NCI-H748 treated with DMSO at 0.1 percent for 48 hours (cell line): ENCODE measurements at places on chromosomes 2 and 18.

- DNase-seq: no peak
Measured at GRCh38 chr2:202604699-202605098, 30.1 kb upstream of the FAM117B start.

GRCh38 chr18:53780666-53781065 is 443.8 kb downstream of the MBD2 start:
- no peak for DNase-seq

- DNase-seq: no peak
Measured at GRCh38 chr18:75797046-75797445, 369.5 kb upstream of the SMIM21 start.

GRCh38 chr18:59535055-59535454 is 162.2 kb downstream of the CCBE1 start:
- no peak for DNase-seq

DNA sequence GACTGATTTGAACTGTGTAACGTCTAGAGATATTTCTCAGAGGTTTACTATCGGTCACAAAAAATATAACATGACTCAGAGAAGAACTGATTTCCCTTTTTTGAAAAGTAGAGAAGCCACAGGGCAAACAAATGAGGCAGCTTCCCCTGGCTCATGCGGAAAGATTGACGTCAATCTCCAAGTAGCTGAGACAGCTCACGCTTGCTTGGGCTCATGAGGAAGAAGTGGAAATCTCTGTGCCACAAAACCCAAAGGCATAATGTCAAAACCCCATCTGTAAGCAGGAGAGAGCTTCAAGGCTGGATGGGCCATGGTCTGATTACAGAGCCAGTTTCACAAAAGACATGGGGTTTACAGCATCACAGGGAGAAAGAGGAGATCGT is 188.1 kb downstream of the ARL4C start:
- DNase-seq: no peak

- no peak for DNase-seq
Measured at GRCh38 chr2:29189052-29189451, 73.8 kb downstream of the CLIP4 start.

DNA sequence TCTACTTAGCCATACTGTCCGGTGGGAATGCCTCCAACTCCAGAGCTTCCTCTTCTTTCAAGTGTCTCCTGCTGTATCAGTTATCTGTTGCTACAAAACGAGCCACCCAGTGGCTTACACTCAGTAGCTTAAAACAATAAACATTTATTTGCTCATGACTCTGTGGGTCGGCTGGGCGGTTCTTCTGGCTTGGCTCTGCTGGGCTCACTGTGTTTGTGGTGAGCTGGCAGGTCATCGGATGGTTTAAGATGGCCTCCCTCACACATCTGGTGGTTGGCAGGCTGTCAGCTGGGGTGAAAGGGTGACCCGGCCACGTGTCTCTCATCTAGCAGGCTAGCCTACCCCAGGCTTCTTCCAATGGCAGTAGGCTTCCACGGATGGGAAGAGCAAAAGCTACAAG is 122.4 kb upstream of the SLC1A4 start:
- DNase-seq: no peak

GRCh38 chr2:203909261-203909967 is 27.1 kb upstream of the ICOS start:
- DNase-seq: peak; percentile 30

GRCh38 chr2:111927723-111928122 is 29.3 kb downstream of the MERTK start:
- DNase-seq: no peak

DNA sequence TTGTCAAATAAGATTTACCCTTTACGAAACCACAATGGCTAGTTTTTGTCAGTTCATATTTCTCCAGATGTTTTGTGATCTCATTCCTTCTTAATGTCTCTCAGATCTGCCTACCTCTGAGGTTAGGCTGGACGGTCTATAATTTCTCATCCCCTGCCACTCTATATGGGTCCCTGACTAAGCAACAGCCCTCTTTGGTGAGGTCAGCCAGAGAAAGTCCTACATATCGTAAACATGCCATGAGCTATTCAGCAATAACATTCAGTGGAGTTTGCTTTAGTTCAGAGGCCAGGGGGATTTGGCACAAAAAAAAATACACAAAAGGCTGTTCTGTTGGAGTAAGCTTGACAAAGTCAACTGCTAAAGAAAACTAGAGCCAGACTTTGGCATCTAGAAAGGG is 192.1 kb upstream of the NCKAP5 start:
- DNase-seq: no peak

DNA sequence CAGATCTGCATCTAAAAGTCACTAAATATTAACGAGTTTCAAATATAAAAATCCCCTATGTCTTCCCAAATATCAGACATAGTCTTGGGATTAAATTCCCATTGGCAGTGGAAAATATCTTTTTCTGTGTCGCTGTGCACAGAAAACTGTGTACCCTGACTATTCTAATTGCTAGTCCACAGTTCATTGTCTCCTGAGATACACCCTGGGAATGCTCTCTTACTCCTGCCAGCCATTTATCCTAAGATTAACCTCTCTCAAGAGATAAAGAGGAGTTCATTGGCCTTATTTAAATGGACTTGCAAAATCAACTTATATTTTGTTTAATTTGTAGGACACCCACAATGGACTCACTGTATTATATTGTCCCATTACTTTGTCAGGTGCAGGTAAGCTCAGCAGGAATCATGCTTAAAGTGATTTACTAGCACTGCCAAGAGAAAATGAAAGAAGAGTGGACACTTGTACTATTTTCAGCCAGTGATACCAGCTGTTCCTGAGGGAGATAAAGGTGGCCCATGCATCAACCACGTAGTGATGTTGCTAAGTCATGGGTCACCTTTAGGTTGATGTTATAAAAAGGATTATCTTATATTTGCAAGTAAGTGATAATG is 553.8 kb downstream of the PIK3C3 start:
- peak; percentile 62 for DNase-seq

DNA sequence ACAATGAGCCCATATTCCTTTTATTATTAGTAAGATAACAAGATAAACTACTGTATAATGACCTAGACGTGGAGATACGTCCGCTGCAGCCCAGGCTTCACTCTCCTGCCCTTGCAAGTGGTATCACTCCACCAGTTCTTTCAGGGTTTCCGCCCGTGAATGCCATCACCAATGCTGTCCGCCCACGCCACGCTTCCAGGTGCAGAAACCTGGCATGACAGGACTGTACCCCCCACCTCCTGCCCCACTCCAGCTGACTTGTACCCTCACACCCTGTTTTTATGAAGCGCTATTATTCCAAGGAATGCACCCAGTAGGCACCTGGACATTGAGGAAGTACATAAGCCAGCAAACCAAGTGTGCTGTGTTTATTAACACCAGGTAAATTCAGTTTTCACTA is 79.8 kb downstream of the MYT1L start:
- no peak for DNase-seq

- DNase-seq: no peak
Measured at GRCh38 chr2:241665731-241666440, 20.7 kb downstream of the DTYMK start.

- DNase-seq: no peak
Measured at GRCh38 chr2:190504912-190505311, 29.6 kb downstream of the NEMP2 start.

- DNase-seq: peak; percentile 39
Measured at GRCh38 chr2:198314559-198315153, 510.3 kb downstream of the PLCL1 start.

- DNase-seq: no peak
Measured at GRCh38 chr2:62800618-62801017, 95.1 kb downstream of the EHBP1 start.

DNA sequence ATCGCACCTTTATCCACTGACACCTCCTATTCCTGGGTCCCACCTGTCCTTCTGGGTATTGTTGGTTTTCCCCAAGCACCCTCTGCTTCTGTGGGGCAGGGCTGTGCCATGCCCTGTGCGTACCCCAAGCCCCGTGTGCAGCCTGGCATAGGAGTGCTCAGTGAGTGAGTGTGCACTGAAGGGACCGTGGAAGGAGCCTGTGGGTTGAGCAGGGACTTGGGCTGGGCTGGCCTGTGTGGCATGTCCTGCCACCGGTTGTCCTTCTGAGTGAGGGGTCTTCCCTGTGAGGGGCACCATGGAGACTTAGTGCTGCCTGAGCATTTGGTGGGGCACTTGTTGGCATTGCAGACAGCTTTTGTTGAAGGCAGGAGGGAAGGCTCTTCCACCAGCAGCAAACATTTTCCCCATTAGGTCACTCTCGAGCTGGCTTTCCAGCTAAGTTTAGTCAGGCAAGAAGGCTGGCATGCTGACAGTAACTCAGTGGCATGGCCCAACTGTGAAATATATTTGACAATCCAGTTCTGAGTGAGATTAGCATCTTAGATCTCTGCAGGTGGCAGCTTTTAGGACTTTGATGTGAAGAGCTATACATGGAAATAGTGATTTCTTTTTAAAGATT is 64.7 kb downstream of the LPIN1 start:
- DNase-seq: no peak

GRCh38 chr18:70319187-70319586 is 30.3 kb downstream of the SOCS6 start:
- no peak for DNase-seq

DNA sequence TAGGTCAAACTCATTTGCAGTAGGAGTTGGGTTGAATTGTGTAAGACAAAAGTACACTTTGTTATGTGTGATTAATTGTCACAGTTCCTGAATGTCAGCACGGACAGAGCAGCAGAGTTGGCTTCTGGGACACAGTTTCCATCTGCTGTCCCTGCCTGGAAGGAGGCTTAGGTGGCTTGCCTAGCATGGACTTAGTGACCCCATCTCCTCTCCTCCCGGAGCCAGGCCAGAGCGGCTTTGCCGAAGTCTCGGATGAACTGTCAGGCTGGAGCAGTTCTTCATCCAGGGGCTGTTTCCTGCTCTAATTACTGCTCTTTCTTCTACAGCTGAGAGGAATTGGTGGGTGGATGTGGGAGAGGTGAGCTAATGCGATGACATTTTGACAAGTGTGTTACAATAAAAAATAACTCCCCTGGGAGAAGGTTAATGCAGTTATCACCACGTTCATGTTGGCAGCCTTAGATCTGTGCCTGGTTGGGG is 102.0 kb downstream of the SH3RF3 start:
- no peak for DNase-seq

DNA sequence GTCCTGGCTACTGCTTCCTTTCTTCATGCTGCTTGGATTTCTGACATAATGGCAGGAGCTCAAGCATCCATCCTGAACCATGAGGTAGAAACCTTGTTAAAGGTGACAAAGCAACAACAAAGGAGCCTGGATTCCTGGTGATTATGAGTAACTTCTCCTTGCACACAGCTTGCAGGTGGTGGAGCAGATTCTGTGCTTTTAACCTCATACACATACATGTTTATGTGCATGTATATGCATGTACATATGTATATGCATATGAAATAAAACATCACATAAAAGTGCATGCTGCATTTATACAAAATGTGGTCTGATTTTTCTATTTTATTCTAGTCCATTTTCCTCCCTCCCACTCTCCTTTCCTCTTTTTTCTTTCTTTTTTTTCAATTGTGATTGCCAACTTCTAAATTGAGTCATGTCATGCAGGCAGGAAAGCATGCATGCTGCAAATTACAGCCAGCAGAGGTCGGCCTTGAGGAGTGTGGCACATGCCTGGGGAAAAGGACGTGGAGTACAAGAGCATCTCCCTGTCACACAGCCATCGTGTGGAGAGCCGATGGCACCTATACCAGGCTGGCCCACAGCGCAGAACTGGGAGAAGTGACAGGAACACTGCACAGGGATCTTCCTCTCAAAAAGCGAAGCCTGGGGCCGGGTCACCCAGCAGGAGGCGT is 17.9 kb downstream of the LCT start:
- DNase-seq: no peak

DNA sequence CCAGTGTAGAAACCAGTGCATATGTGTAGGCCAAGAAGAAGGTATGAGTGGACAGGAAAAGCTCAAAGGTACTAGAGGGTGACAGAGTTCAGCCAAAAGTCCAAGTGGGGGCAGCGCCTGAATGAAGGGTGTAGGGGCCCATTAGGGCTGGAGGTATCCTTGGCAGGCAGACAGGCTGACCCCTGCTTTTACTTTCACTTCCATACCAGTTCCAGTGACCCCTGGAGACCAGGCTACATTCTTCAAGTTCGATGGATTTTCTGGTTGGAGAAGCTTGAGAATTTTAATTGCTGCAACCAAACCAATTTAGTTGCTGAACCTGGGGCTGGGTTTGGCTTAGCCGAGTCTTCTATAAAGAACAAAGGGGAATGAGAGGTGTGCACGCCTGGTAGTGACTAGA is 42.3 kb upstream of the MRPL33 start:
- no peak for DNase-seq

- DNase-seq: no peak
Measured at GRCh38 chr2:205586626-205587025, 95.7 kb upstream of the NRP2 start.

- DNase-seq: no peak
Measured at GRCh38 chr2:159684796-159685195, 27.5 kb upstream of the MARCHF7 start.

- DNase-seq: no peak
Measured at GRCh38 chr2:72932045-72932740, 14.9 kb downstream of the EMX1 start.

DNA sequence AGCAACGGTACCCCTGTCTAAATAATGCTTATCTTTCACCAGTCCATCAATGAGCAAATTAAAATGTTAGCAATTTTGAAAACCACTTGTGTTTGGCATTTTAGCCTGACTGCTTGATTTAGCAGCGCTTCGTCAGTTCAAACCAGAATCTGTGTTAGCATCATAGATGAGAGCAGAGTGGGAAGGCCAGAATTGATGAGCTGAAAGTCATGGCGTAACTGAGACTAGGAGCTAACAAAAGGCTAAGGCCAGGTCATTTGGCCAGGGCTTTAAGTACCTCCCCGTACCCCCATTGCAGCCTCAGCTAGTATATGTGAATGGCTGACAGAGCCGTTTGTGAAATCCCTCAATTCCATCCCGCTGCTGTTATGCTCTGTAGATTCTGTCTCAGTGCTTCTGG is 16.0 kb downstream of the APCDD1 start:
- DNase-seq: no peak

- DNase-seq: peak; percentile 26
Measured at GRCh38 chr2:54572636-54573536, 116.8 kb downstream of the SPTBN1 start.

GRCh38 chr2:96256611-96257113 is 9.1 kb downstream of the TMEM127 start:
- no peak for DNase-seq

DNA sequence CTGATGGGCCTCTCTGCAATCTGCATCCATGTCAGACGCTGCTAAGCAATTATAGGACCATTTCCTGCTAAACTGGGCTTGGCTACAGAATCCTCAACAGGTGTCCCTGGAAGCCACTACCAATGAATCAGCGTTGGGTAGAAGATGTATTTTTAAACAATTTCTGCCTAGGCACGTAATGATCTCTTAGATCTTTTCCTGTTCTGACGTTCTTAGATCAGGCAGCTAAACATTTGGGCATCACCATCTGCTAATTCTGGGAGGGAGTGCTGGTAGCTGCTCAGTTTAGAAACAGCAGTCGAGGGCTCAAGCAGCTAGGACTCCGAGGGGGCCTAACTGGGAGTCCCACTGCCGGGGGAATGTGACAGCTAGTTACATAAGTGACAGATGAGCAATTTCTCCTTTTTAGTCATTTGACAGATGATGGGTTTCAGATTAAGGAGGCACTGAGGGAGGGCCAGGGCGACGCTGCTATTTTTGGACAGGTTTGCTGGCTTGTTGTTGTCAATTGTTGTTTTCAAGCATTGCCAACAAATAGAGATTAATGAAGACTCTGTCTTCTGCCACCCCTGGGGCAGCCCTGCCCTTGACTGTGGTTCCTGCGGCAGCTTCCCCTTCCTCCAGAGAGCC is 92.7 kb downstream of the MRO start:
- DNase-seq: no peak
